DMS79 (cell line): ENCODE measurements at places on chromosomes 12 and 14.

DNA sequence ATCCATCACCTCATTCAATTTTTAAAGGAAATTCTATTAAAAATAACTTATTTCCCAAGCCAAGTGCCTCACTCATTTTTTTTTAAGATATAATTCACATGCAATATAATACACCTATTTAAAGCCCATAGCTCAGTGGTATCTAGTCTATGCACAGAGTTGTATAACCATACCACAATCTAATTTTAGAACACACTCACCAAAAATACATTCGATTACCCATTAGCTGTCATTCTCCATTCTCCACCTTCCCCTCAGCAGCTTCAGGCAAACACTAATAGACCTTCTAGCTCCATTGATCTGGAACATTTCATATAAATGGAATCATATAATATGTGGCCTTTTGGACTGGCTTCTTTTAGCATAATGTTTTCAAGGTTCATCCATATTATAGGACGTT, 49.5 kb downstream of the CLMN start:
- DNase-seq: no peak

- DNase-seq: no peak
Observed at GRCh38 chr12:104850781-104851180, 107.3 kb downstream of the SLC41A2 start.

DNA sequence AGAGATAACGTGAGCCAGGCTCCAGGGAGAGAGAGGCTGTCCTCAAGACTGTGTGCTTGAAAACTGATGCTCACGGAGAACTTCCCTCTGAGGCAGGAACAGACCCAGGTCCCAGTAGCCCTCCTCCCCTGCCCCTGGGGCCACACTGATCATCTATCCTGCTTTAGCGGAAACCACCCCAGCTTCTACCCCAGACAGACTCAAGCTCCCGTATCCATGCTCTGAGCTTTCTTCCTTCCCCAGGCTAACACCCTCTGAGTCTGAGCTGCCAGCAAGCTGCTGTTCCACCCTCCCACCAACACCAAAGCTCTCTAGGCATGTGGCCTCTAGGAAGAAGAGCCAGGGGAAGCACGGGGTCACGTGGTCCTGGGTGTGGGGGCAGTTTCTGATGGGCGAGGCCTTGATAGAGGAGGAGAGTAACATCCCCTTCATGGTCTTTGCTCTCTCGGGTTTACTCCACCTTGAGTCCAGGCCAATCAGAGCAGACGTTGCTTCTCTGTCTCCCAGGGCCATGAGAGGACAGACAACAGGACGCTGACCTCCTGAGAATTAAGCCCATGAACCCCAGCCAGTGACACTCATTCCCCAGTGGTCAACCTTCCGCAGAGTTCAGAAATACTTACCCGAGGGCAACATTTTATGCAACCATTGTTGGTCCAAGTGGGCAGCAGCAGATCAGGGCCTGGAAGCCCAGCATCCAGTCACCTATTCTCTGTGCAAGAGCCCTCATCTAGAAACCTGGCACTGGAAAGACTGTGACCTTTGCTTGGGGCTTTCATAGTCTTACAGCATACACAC, 1.4 kb downstream of the PCK2 start:
- DNase-seq: peak; percentile 23

- DNase-seq: peak; percentile 41
Observed at GRCh38 chr12:89544681-89545184, 18.9 kb upstream of the POC1B start.

DNA sequence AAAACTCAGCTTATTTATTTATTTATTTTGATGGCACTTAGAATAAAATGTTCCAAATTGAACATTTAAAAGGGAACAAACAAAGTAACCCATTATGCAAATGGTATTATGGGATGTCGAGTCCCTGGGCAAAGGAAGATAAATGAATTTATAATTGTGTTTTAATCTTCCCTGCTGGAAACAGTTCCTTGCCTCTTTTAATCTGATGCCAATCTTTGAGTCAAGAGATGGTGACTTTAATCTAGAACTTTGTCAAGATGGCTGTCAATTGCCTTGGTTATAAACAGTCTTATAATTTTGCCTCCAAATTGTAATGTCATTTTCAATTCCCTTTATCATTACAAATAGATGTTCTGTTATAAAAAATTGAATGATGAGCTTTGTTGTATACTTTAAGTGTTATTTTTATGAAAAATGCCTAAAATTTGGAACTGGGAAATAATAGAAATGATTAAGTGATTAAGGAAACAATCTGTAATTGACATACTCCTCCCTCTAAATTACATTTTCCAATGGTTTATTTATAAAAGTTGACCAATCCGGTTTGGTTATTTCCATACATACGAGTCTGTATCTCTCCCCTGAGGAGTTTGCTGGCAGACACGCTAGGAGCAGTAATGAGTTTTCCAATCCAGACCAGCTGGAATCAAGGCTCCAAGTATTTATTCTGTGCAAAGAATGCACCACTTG, 134.9 kb upstream of the FRMD6 start:
- DNase-seq: peak; percentile 82

DNA sequence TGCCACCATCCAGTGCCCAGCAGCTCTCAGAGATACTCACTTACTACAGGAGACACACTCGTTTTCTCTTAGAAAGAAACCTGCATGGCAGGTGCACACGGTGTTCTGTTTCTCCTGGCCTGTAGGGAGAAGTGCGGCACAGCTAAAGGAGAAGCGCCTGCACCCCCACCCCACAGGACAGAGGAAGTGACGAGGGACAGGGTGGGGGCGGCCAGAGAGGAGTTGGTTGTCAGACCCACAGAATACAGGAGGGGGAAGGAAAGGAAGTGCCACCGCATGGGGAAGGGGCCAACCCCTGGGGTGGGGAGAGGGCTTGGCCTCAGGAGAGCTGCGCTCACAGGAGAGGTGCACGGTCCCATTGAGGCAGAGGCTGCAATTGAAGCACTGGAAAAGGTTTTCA, 8.8 kb downstream of the TNFRSF1A start:
- no peak for DNase-seq

DNA sequence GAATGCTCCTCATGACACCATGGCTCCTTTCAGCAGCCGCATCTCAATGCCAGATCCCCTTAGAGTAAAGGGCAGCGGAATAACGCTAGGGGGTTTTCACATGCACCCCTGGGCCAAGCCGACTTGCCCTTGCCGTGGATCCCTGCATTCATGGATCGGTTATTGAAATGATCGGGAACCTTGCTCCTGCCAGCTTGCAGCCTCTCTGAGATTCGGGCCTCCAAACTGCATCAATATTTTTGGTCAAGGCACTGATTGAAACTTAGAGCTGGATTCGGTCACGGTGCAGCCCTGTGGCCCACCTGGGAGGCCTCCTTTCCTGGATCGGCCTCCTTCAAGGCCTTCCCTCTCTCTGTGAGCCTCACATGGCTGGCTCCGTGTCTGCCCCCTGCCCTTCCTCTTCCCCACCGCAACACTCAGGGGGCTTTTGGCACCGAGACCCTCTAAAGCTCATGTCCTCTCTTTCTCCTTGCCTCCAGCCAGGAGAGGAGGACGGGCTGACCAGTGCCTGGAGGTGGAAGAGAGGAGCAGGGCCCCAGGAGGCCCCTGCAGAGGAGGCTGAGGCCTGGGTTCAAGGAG, 1.8 kb downstream of the PTPN6 start:
- no peak for DNase-seq

DNA sequence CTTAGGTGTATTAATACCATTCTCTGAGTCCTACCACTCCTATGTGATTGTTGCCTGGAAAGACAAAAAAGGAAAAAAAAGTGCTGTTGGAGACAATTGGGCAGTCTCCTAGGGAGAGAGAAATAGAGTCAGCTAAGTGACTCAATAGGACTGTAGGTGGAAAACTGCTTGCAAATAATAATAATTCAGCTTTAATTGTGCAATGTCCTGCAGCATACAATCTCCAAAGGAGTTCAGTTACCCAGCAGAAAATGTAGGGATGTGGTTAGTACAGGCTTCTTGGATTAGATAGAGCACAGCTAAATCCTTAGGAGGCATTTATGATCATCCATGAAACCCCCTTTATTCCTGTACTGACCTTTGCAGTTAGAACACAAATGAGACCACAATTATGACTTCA, 3.0 kb upstream of the SRSF9 start:
- DNase-seq: no peak

- DNase-seq: no peak
Observed at GRCh38 chr12:94516985-94517384, 57.3 kb upstream of the CEP83 start.

- DNase-seq: no peak
Observed at GRCh38 chr14:68297876-68298468, 478.4 kb downstream of the RAD51B start.

DNA sequence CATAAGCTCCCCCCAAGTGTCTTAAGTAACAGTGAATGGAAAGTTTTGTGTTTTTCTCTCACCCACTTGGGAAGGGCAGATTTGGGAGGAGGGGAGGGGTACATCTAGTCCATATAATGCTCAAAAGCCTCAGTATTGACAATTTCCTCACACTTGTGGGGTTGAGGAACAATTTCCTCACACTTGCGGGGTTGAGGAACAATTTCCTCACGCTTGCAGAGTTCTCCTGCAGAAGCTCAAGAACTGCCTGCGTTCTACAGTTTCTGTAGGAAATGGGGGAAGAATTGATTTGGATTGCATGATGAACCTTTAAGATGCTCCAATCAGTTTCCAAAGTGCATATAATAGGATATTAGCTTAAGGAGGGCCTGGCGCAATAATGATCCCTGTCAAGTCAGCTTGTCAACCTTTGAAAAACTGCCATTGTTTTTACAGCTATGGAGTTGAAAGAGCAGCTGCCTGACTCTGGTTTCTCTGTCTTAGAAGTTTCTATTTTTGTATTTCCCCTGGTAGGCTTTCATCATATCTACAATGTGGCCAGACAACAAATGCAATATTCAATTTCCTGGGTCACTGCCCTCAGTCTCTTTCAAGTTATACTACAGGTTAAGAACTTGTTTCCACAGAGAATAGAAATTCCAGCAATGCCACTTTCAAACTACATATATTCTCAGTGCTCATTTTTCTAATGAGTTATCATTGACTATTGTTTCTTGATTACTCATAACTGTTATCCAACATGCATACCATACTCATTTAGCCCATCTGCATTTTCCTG, 66.5 kb downstream of the PLEKHG7 start:
- no peak for DNase-seq

DNA sequence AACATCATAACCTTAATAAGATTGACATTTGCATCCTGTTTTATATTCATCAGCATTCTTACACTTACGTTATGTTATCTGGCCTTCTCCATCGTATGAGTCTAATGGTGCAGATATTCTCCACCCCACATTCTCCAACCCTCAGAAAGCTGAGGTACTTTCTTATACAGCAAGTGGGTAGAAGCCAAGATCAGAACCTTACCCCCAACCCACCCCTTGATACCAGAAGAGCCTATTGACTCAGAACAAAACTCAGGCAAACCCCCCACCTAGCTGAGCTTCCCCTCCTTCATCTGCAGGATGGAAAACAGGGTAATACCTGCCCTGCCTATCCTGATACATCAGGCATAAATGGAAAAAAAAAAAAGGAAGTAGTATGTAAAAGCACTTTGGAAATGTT, 77.6 kb downstream of the DPF3 start:
- no peak for DNase-seq

- DNase-seq: no peak
Observed at GRCh38 chr14:71166180-71166837, 259.1 kb downstream of the PCNX1 start.

DNA sequence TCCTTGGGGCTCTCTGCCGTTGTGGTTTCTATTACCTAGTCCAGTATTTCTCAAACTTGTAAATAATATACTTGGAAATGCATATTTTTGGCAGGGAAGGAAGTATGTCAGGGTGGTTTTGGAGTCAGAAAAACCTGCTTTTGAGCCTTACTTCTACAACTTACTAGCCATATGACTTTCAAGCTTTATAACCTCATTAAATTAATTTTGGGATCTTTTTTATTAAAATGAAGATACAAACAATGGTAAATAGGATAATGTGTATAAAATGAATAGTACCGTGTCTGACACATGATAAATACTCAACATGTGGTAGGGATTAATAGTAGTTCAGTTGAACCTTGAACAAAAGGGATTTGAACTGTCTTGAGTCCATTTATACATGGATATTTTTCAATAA, 406.3 kb downstream of the ATP23 start:
- no peak for DNase-seq

GRCh38 chr12:65810036-65810435, 14.2 kb upstream of the HMGA2 start:
- no peak for DNase-seq

- DNase-seq: no peak
Observed at GRCh38 chr14:105600939-105601359, 74.6 kb downstream of the TMEM121 start.

GRCh38 chr14:81449114-81449513, 49.0 kb upstream of the STON2 start:
- DNase-seq: peak; percentile 49

GRCh38 chr12:69324797-69325466, 23.2 kb upstream of the LYZ start:
- no peak for DNase-seq

DNA sequence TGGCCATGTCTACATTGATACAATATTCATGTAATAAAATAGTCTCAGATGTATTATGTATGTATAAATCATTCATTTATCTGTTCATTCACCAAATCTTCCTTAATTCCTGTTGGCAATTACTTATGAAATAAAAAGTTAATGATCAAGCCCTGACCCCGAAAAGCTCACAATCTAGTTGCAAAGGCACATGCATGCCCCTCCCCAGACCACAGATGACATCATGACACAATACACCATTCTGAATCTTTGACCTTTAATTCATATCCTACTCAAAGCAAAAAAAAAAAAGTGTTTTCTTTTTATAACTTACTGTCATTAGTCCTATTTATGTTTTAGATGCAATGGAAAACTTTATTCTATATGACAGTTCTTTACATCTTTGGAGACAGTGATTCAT, 346.9 kb downstream of the PRKD1 start:
- no peak for DNase-seq

- no peak for DNase-seq
Observed at GRCh38 chr12:49917788-49918173, 14.1 kb upstream of the FAIM2 start.

DNA sequence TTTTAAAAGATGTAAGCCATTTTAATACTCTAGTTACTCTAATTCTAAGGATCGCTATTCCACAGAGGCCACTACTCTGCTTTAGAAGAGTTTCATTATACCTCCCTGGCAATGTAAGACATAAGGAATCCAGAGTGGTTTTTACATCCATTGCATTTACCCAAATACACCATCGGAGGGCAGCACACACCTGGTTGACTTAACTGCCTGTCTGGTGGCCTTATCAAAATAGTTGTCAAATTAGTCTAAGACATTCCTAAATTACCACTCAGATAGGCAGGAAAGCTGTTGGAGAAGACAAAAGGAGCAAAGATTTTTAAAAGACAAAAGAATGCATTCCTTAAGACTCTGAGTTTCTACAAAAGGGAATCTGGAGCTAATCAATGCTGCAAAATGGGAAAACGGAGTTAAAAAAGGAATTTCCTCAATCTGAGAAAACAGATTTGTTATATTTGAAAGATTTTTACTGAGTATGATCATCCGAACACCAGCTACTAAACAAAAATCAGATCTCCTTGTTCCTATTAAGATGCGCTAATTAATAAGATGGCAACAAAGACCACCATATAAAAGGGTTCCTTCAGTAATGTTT, 33.8 kb upstream of the FGD4 start:
- DNase-seq: peak; percentile 23
